Myocyte (in vitro differentiated cells): ENCODE measurements at places on chromosomes 16 and 17.

DNA sequence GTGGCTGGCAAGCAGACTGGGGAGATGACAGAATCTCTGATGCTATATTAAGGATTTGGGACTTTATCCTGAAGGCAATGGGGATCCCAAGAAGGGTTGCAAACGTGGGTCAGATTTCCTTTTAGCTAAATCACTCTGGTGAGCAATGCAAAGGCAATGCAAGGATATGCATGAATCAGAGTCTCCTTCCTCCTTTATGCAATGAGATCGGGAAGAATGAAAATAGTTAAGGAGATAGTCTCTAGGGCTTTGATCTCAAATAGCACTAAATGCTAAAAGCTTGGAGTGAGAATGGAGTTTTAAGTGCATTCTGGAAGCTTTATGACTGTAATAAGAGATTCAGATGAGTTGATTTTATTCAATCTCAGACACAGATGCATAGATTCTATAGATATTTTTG lies 27.2 kb upstream of the SHISA9 start:
- peak; percentile 36 for DNase-seq

DNA sequence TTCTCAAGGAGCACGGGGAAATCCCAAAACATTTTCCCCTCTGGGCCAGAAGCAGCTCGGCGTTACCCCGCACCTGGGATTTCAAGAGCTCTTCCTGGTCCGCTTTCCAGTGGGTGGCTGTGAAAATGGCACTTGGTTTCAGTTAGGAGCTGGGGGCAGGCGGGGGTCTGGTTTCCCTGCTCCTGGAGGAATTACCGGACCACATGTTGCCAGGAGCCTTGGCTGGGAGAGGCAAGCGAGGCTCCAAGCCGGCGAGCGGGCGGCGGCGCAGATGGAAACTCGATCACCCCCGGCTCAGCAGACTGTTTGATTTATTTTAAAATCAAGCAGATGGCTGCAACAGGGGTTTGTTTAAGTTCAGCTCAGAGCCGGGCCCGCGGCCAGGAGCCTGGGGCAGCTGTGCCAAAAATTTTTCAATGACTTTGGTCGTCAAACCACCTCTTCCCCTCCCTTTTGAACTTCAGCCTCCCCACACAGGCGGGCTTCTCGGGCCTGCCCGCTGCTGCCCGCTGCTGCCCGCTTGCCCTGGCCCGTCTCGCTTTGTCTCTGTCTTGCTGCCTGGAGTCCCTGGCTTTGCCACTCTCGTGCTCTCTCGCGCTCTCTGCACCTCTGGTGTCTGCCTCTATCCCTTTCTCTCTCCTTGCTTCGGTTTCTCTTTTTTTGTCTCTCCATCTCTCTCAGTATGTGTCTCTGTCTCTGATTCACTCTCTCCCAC lies 108.0 kb upstream of the CIBAR2 start:
- peak; percentile 96 for DNase-seq

DNA sequence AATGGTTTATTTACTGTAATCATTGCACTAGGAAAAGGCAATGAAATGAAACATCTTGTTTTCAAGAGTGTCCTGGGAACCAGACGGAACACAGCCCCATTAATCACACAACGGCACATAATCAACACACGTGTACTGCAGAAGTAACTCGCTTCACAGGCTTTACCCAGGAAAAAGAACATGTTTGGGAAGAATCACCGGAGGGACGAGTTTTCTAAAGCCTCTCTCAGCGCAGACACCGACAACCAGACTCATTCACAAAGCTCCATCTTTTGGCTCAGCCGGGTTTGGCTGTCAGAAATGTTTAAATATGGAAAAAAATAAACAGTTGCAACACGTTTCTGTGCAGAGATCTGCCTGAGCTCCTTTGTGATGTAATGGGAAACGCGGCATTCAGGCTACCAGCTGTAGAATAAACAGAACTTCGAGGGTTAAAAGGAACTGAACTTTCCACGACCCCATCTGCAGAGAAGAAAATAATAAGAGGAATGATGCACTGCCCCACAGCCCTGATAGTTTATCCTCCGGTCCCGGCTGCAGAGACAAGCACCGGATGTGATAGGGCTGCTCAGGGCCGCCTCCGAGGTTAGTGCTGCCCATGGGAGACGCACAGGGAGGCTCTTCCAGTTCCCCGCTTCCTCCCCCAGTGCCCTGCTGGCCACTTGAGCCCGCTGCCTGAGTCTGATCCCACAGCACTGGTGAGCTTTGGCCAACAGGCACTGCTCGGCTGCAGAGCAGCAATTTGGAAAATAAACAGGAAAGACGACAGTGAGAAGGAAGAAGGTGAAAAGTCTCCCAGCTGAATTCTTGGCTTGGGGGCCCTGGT lies 119.8 kb downstream of the HIC1 start:
- DNase-seq, result peak; percentile 27

GRCh38 chr16:78485188-78485916 lies 385.9 kb downstream of the WWOX start:
- no peak for DNase-seq

DNA sequence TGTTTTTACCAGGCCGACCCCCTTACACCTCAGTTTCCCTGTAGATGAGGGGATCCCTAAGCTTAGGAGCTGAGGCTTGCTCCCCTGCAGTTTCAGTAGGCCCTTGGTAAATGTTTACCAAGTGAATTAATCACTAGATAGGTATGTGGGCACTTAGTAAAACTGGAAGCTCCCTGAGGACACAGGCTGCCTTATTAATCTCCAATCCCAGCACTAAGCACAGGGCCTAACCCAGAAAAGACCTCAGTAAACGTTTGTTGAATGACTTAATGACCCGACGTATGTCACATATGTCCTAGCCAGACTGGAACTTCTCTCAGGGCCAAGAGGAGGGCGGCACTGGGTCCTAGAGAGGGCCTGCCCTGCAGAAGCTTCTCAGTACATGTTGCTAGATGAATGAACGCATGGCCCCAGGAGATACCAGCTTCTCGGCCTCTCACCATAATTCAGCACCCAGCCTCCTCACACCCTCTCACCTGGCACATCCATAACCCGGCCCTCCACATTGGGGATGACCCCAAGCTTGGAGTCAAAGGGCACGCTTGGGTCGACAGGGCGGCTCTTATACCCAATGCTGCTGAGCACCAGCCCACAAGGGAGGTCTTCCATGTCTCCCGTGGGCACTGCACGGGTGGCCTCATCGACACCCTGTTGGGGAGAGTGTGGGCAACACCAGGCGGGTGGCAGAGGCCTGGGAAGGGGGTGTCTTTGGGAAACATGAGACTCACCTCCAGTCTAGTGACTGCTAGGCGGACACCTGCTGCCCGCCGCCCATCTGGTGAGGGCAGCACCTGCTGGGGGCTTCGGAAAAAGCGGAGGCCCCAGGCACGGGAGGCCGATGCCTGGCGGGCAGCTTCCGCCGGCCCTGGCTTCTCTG lies 4.0 kb upstream of the GRIN2C start:
- DNase-seq, result no peak
